ENCODE measurements at places on chromosomes 6 and 20. TPM values are rescaled to one million over a fixed set of nuclear protein-coding genes. Genes with fewer than 3 reads are reported as not detected.

GNAS-AS1 gene
- total RNA-seq: 0.43 TPM

LHFPL5 gene
- total RNA-seq: not detected

C20orf144 gene
- total RNA-seq: under 0.01 TPM

FERMT1 gene
- 4.9 TPM for total RNA-seq

ADGRB3 gene
- 0.16 TPM for total RNA-seq

BAG2 gene
- 7.4 TPM for total RNA-seq

DEFB129 gene
- not detected for total RNA-seq

SAMD5 gene
- 0.26 TPM for total RNA-seq

PRKN gene
- total RNA-seq: 4.0 TPM

TSHZ2 gene
- 0.63 TPM for total RNA-seq

OVOL2 gene
- total RNA-seq: not detected

ZNF165 gene
- 0.52 TPM for total RNA-seq

MATN4 gene
- not detected for total RNA-seq

CEP250 gene
- total RNA-seq: 23.7 TPM

LY6G6D gene
- total RNA-seq: not detected

GSTA3 gene
- 0.17 TPM for total RNA-seq

TMEM200A gene
- 31.3 TPM for total RNA-seq

FAM184A gene
- under 0.01 TPM for total RNA-seq

SLC12A5 gene
- under 0.01 TPM for total RNA-seq

SLC22A3 gene
- 0.09 TPM for total RNA-seq

MBOAT1 gene
- total RNA-seq: 2.4 TPM

NRSN1 gene
- under 0.01 TPM for total RNA-seq

LRP11 gene
- 62.1 TPM for total RNA-seq

AKAP12 gene
- 113 TPM for total RNA-seq

TOMM6 gene
- total RNA-seq: 62.7 TPM

MAS1 gene
- not detected for total RNA-seq

EPPIN gene
- total RNA-seq: not detected

Data from bronchial smooth muscle cell (primary cell).